A549 treated with ZK216348 at 1 μM for 4 hours (cell line): ENCODE measurements at places on chromosomes 6 and 20. TPM values are rescaled to one million over a fixed set of nuclear protein-coding genes. Genes with fewer than 3 reads are reported as not detected.

The EYS gene
- 0.26 TPM in 1 of 5 replicates, not detected in the others for total RNA-seq

The NKAPL gene
- total RNA-seq, result not detected in 5 replicates

The HLA-G gene
- total RNA-seq, result not detected in 5 replicates

The CAGE1 gene
- 0.12 TPM in 1 of 5 replicates, not detected in the others for total RNA-seq

The CTNNBL1 gene
- 65.0 to 69.2 TPM (median 66.2 TPM) in 5 replicates for total RNA-seq

The FLRT3 gene
- total RNA-seq, result 1.6 to 2.2 TPM (median 1.8 TPM) in 5 replicates

The HLA-DRB5 gene
- total RNA-seq, result not detected in 5 replicates

The FAM83B gene
- 0.07 to 0.08 TPM (median 0.07 TPM) in 3 of 5 replicates, not detected in the others for total RNA-seq

The TMEM217 gene
- 0.19 to 1.5 TPM (median 0.76 TPM) in 5 replicates for total RNA-seq

The OSER1 gene
- total RNA-seq, result 47.1 to 56.8 TPM (median 52.1 TPM) in 5 replicates

The ZSWIM1 gene
- 4.5 to 6.4 TPM (median 5.2 TPM) in 5 replicates for total RNA-seq

The SFTA2 gene
- not detected in 5 replicates for total RNA-seq

The SLC17A9 gene
- 0.35 TPM in 1 of 5 replicates, not detected in the others for total RNA-seq
